ENCODE measurements at places on chromosomes 16 and 17. TPM values are rescaled to one million over a fixed set of nuclear protein-coding genes. Genes with fewer than 3 reads are reported as not detected.
A peak's percentile ranks its signal among the peaks of the same experiment; 100 is the strongest.

DNA sequence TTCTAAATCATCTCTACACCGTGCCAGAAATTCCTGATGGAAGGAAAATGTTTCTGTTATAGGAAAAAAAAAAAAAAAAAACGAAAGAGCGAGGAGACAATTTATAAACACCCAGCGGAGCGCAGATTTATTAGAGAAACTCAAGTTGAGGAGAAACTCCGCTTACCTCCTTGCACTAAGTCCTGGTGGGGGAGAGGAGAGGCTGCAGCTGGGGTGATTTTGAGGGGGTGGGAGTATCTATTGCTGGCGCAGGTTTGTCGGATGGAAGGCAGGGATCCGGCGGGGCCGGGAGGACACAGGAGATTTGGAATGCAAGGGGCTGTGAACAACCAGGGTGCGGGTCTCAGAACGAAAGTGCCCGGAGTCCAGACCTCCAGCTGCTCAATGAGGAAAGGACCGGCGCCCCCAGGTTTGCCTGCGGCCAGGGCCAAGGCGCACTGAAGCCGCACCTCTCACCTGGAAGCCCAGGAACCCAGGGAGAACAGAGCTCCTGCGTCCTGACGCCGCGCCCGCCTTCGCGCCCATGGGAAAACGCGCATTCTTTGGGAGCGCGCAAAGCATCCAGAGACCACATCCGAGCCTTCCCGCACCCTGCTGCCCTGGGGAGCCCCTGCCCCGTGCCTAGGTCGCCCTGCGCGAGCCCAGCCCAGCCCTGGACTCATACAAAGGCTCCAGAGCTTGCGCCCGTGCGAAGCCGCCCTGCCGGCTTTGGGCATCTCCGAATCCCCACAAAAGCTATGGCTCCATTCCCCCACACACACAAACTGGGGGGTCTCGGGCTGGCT, 2.6 kb upstream of the HOXB8 start:
- no peak for DNase-seq
- H3K4me1 ChIP-seq, result no peaks in the 10 kb centered on the region
- peak overlapping the region; percentile 24 for H3K4me3 ChIP-seq
- H3K27me3 ChIP-seq, result peaks cover 83% of the 10 kb centered on the region
- H3K27ac ChIP-seq, result no peak overlapping the region
- H3K36me3 ChIP-seq, result no peaks in the 10 kb centered on the region

DNA sequence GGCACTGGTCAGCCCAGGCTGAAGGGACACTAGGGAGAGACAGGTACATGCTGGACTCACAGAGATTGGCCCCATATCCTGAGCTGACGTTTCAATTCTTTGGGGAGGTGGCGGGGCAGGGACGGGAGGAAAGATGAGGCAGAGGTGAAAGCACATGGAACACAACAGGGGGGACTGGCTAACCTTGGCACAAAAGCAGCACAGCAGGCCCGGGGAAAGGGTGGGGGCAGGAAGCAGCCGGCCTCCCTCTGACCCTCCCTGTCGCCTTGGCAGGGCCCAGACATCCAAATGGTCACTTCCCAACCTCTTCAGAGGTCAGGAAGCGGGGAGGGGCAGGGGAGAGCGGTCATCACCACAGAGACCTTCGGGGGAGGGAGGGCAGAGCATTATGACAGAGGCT, 6.6 kb downstream of the VAT1 start:
- peaks cover 19% of the 10 kb centered on the region for H3K36me3 ChIP-seq
- no peak overlapping the region for H3K27ac ChIP-seq
- no peak for DNase-seq
- H3K4me3 ChIP-seq, result no peak overlapping the region

DNA sequence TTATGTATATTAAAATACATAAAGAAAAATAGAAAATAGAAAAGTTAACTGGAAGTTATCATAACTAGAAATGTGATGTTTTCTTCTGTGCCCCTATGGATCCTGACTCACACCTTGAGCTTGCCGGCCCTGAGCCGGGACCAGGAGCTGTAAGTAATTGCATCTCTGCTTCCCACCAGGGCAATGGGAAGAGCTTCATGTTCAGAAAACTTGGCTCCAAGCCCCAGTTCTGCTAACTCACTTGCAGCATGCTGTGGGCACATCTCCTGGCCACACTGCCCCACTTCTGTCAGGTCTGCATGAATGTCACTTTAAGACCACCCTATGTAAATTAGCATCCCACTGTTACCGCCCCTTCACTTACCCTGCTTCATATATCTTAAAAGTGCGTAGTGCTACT, 37.2 kb downstream of the GNAO1 start:
- H3K4me3 ChIP-seq, result no peak overlapping the region
- H3K27ac ChIP-seq, result no peak overlapping the region
- no peaks in the 10 kb centered on the region for H3K36me3 ChIP-seq
- H3K4me1 ChIP-seq, result no peaks in the 10 kb centered on the region

DNA sequence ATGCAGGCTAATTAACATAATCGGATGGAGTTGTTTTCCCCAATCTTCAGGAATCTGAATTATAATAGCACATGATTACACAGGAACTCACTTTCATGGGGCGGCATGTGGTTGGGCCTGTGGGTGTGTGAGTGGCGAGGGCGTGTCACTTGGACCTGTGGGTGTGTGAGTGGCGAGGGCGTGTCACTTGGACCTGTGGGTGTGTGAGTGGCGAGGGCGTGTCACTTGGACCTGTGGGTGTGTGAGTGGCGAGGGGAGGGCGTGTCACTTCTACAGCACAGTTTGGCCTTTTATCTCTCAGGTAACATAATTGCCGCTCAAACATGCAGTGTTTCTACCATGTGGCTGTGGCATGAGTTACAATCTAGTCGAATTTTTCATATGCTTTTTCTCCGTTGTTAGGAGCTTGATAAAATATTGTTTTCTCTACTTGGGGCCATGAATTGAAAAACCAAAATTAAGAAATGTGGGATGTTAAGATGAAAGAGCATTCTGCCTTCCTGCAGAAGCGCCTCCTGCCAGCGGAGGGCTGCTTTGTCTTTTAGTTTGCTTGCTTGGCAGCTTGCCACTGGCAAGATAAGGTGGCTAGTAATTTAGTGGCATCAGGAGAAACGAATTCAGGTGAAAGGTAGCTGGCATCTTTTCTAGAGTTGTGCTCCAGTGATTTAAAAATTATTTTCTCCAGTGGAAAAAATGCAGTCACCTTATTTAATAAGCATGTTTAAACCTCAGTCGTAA, 36.2 kb downstream of the USP10 start:
- peaks cover 5% of the 10 kb centered on the region for H3K36me3 ChIP-seq
- DNase-seq, result no peak
- H3K4me1 ChIP-seq, result peaks cover 28% of the 10 kb centered on the region
- H3K4me3 ChIP-seq, result no peak overlapping the region

DNA sequence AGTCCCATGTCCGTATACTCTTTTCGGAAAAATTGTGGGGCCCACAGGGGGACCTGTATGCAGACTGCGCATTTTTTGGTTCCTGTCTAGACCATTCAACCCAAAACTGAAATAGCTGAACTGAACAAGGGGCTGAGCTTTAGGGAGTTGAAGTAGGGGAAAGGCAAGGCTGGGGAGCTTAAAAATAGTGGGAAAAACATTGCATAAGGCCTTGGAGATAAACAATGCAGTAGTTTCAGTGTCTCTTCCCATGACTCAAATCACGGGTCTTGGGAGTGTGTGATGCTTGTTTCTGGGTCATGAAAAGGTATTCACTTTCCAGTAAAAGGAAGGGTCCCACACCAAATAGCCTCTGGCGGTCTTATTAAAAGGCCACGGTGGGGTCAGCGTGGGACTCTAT, 402.8 kb upstream of the SALL1 start:
- no peaks in the 10 kb centered on the region for H3K4me1 ChIP-seq
- DNase-seq, result peak; percentile 85
- H3K4me3 ChIP-seq, result no peak overlapping the region

GRCh38 chr16:2037647-2038381, 9.8 kb downstream of the NTHL1 start:
- no peaks in the 10 kb centered on the region for H3K27me3 ChIP-seq
- no peak for DNase-seq
- peak overlapping the region; percentile 23 for H3K27ac ChIP-seq
- H3K4me3 ChIP-seq, result no peak overlapping the region

Gene OTOP2
- not detected for polyA plus RNA-seq

Gene OR2C1
- 0.09 TPM for polyA plus RNA-seq

Measured in fibroblast of lung (primary cell).